ENCODE measurements at places on chromosomes 13 and 19. TPM values are rescaled to one million over a fixed set of nuclear protein-coding genes. Genes with fewer than 3 reads are reported as not detected.

Gene LSR
- 14.3 TPM for total RNA-seq

DNA sequence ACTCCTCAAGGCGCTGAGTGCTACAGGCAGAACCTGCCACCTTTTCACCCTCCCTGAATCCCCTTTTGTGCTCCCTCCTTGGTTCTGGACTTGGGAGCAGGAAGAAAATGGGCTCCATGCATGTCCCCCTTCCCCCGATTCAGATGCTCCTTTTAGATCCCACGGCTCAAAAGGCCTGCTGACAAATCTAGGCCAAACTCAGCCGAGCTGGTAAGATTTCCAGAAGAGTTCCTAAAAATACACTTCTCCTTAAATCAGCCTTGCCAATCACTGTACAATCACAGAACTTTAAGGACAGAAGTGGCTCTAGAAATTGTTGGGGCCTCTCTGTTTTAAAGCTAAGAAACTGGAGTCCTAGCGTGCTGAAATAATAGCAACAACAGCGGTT, 37.3 kb downstream of the MBNL2 start:
- no peak for DNase-seq

Gene ZNF792
- total RNA-seq, result 36.9 TPM

GRCh38 chr13:89027694-89028306, 1356.6 kb downstream of the SLITRK5 start:
- DNase-seq, result no peak

Gene KATNAL1
- 8.6 TPM for total RNA-seq

Gene KIR2DL1
- not detected for total RNA-seq

Gene LILRB3
- total RNA-seq, result 1.1 TPM

Gene ELF1
- 163 TPM for total RNA-seq

GRCh38 chr19:18020212-18021085, 12.5 kb downstream of the ARRDC2 start:
- no peak for DNase-seq

Gene ZNF681
- 2.2 TPM for total RNA-seq

DNA sequence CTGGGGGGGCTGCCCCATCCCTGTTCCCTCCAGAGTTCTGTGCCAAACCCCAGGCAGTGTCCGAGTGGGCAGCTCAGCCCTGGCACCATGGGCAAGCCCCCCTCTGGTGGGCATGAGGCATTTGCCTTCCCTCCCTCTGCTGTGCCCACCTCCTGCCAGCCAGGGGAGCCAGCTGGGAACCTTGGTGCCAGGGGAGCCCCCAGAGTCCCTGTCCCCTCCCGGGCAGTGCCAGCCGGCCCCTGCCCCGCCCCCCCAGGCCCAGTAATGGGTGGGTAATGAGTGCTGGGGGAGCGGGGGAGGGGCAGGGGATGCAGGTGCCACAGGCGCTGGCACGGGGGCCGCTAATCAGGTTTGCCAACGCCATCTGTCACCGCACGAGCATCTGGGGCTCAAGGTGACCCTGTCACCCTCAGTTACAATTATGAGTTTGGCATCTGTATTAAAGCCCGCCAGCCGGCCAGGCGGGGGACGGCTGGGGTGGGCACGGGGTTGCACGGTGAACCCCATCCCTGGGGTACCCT, 5.9 kb downstream of the DAND5 start:
- DNase-seq, result no peak

Gene CAPN12
- 4.8 TPM for total RNA-seq

DNA sequence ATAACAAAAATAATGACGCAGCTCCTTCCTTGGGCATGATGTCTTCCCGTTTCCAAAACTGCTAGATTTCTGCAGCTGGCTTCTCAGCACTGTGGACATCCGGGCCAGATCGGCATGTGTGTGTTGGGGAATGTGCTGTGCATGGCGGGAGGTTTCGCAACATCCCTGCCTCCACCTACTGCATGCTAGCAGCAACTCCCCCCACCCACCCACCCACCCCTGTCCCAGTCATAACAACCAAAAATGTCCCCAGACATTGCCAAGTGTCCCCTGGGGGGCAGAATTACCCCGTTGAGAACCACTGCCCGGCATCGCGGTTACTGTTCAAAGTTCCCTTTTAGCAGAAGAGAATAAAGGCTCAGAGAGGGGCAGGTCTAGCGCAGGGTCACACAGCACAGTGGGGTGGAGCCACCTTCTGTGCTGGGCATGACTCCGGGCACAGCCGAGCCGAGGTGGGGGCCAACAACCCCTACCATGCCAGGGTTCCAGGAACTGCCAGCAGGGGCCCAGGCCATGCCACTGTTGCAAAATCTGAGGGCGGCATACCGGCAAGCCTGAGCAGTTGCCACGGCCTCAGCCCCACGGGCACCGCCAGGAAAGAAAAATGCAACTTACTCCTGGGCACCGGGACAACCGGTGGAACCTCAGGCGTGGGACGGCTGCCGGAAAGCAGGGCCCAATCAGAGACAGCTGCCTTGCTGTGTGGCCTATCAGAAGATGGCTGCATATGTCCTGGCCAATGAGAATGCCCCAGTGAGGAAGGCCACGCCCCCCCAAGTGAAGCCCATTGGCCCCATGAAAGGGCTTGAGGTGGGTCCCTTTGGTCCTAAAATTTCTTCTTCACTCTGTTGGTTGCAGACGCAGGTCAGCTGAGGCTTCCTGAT, 22.5 kb upstream of the NFIC start:
- DNase-seq, result no peak

Gene ATXN8OS
- total RNA-seq, result not detected

DNA sequence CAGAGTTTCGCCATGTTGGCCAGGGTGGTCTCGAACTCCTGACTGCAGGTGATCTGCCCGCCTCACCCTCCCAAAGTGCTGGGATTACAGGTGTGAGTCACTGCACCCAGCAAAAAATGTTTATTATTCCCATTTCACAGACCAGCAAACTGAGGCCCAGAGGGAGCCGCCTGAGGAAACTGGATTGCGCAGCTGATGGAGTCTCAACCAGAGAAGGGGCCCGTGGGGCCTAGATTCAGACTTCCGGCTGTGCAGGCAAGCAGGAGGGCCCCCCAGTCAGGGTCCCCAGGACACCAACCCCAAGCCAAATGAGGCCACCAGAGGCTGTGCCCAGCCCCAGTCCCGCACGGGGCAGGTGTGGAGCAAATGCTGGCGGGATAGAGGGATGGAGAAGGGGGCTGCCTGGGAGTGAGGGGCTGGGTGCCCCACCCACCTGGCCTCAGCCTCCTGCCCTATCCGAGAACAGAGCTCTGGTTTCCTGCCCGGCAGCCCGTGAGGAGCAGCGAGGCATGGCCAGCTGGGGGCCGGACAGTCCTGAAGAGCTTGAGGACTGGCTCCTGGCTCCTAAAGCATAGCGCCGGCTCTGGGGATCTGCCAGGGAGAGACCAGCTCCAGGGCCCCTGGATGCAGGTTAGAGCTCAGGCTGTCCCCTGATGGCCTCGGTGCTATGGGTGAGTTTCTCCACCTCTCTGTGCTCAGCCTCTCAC, 22.0 kb downstream of the MISP start:
- DNase-seq, result no peak

Gene CGB3
- total RNA-seq, result not detected

DNA sequence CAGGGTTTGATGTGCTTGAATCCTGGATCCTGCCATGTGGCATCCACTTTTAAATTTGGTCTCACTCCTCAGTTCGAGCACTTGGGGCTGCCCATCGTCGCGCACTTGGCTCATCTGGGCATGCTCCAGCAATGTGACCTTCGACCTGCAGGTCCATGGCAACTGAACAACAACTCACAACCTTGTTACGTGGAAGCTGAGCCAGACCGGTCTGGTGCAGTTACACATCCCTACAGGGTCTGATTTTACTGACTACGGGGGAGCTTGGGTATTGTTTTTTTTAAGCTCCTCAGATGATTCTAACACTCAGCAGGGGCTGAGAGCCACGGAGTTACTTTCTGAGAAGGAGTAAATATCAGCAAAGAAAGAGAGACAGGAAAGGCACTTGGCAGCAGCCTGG, 769.6 kb downstream of the UQCRFS1 start:
- no peak for DNase-seq

- peak; percentile 18 for DNase-seq
Measured at GRCh38 chr13:25085125-25085742, 10.7 kb upstream of the PABPC3 start.

Gene DCT
- total RNA-seq, result under 0.01 TPM

Gene LHB
- not detected for total RNA-seq

DNA sequence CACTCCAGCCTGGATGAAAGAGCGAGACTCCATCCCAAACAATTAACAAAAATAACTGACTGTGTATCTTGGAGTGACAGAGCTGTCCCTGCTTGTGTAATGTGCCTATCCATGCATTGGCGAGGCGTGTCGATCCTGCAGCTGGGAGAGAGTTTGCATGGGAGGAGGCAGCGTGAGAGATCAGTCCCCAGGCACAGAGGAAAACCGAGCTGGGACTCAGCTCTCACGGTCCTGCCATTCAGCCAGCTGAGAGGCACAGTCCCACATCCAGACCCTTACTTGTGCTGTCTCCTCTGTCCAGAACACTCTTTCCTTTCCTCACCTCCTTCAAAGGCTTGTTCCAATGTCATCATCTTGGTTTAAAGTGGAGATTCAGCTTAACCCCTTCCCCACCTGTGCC, 11.9 kb upstream of the SULT2B1 start:
- no peak for DNase-seq

DNA sequence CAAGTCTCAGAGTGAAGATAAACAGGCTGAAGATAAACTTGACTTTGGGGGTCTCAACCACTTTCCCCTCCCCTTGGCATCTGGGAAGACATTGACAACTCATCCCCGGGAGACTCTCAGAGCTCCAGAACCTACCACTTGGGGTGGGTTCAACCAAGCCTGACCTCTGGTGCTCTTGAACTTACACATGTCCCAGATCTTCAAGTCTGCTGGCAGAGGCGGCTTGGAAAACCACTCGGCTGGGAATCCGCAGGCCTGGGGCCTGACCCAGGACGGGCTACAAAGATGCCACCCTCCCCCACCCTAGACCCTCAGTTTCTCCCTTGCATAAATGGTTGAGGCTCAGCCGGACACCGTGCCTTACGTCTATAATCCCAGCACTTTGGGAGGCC, 512 bp downstream of the LRRC8E start:
- DNase-seq, result no peak

- DNase-seq, result no peak
Measured at GRCh38 chr19:35936738-35937268, 629 bp downstream of the LRFN3 start.

Gene CCDC169
- 1.3 TPM for total RNA-seq

- DNase-seq, result no peak
Measured at GRCh38 chr13:93477238-93477637, 250.6 kb downstream of the GPC6 start.

Gene ZNF490
- 9.7 TPM for total RNA-seq

Gene METTL21C
- not detected for total RNA-seq

Gene C19orf53
- 30.4 TPM for total RNA-seq

- no peak for DNase-seq
Measured at GRCh38 chr19:33780746-33781145, 15.9 kb upstream of the KCTD15 start.

Gene C19orf12
- 15.9 TPM for total RNA-seq

DNA sequence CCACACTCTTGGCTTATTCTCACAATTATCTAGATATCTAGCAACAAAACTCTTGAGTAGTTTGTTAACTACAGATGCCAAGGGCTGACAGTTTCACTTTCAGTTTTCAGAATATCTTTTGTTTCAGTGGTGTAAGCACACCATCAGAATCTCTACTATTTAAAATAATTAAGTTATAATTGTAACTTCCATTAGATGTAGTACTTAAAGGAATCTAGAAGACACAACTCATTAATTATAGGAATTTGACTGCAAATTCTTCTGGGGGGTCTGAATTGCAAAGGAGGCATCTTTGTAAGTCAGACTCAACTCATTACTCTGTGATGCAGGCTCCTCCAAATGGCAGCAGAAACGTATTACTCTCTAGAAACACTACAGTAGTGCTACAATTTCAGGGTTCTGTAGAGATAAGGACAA, 44.9 kb upstream of the USPL1 start:
- DNase-seq, result peak; percentile 48

DNA sequence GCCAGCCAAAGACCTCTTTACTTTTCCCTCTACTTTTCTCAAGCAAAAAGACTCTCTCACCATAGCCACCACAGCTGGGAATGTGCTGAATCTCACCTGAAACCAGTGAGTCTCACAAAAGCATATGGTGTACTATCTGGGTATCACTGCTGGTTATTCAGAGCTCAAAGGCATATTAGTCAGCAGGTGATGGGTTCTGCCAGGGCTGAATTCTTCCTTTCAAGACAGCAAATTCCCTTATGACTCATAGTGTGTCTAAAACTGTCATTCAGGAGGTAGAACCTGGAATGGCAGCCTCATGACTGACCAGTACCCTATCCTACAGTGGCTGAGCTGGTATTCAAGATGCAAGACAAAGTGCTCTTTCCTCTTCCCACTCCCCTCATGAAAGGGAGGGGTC, 2859.1 kb downstream of the PCDH9 start:
- DNase-seq, result no peak

DNA sequence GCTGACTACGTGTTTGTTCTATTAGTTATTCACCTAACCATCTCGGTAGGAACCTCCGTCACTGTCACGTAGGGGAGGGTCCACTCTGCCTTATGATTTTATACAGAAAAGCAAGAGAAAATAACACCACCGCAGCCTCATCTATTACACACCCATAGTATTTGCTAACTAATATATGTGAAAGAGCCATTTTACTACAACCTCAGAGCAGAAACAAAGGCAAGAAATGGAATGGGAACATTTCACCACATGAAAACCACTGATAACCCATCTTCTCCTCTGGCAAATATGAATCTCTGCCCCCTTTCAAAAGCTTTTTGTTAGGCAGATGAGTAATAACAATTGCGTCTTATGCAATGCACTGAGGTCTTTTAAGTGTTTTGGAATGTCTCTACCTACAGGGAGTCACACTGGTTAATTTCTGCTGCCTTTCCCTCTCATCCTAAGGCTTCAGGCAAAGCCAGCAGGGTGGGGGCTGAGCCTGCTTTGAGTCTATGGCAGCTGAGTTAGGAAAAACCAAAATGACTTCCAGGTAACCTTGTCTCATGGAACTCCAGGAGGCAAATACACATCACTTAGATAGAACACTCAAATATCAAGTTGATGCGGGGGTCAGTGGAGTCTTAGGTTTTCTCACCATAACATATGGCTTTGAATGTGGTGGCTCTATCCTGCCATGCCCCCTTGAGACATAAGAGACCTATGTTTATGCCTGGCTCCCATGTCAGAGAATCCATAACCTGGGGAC, 15.0 kb downstream of the TSHZ3 start:
- DNase-seq, result no peak

Gene OCEL1
- total RNA-seq, result 2.4 TPM

- DNase-seq, result no peak
Measured at GRCh38 chr13:59690857-59691500, 472.7 kb downstream of the DIAPH3 start.

DNA sequence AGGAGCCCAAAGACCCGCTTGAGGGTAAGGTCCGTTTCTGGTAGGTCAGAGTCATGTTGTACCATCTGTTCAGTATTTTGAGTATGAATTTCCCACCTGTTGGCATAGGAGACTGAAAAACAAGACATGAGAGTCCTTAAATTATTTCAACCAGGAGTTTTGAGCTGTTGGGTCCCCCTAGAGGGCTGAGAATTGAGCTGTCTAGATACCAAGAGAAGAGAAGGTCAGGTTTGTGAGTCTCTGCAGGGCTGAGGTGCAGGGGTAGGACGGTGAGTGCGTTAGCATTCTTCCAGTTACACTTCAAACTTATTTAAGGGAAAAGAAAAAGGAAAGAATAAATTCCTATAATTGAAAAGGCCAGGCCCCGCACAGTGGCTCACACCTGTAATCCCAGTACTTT, 5.0 kb downstream of the CBLC start:
- no peak for DNase-seq

Gene CRB3
- 0.27 TPM for total RNA-seq
